Activated B cell treated with CpG ODN at 0.5 μM for 24 hours (primary cell): ENCODE measurements at places on chromosomes 5 and 9.
A peak's percentile ranks its signal among the peaks of the same experiment; 100 is the strongest.

GRCh38 chr9:132877824-132878694 is at the start of gene AK8:
AK8 (minus strand) TSS chr9:132878284; CDS start chr9:132878255, 29 bp downstream.
- DNase-seq: peak; percentile 87

DNA sequence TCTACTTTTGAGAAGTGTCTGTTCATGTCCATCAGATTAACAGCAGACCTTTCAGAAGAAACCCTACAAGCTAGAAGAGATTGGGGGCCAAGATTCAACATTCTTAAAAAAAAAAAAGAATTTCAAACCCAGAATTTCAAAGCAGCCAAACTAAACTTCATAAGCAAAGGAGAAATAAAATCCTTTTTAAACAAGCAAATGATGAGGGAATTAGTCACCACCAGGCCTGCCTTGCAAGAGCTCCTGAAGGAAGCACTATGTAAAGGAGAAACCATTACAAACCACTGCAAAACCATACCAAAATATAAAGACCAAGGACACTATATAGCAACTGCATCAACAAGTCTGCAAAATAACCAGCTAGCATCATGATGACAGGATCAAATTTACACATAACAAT is 124.6 kb upstream of the PDE4D start:
- no peak for DNase-seq

DNA sequence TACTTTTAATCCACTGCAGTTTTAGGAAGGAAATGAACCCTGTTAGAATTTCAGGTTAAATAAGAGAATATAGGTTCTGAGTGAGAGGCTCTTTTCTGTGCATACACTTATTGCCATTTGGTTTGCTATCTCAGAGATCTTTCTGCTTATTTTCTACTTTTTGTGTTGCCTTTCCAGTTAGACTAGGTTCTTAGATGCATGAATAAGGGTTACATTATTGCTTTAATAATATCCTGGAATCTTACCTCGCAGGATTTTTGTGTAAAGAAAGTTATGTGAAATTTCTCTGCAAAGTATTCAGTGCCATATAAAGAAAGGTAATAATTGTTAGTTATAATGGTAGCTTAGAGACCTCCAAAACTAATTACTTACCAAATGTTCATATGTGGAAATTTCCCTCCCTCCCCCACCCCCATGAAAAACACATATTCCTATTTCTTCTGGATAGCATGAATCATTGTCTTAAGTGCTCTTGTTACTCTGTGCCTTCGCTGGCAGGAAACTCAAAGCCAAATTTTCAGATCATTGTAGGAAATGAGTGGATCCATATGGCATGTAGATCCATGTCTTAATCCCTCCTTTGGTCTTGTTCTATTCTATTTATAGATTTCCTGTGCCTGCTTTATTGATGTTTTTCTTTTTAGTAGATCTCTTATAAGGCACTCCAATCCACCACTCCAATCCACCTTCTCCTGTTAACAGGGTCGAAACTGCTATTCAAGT is 2.7 kb upstream of the APBA1 start:
- DNase-seq: no peak

DNA sequence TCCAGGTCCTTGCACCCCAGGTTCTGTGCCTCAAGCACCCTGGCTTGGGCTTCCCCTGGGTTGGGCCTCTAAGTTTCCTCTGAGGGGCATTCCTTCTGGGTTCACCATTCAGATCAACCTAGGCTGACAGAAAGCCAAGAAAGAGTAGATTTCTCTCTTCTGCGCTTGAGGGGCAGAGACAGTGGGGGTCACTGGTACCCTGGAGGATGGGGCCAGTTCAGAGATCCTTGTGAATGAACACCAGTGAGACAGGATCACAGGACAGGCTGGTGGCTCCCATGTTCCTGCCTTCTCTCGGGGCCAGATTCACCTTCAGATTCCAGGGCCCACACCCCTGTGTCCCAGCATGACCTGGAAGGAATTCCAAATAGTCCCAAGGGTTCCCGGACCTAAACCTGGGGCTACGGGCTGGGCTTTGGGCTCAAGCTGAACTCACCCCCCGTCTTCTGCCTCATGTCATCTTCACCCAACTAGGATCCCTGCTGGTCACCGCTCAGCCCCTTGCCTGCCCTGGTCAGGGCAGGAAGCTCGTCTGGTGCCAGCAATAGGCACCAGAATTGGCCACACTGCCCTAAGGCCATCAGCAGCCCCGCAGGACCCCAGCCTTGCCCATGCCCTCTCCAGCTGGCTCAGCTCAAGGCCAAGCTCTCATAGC is 91.8 kb upstream of the MVB12B start:
- DNase-seq: no peak

DNA sequence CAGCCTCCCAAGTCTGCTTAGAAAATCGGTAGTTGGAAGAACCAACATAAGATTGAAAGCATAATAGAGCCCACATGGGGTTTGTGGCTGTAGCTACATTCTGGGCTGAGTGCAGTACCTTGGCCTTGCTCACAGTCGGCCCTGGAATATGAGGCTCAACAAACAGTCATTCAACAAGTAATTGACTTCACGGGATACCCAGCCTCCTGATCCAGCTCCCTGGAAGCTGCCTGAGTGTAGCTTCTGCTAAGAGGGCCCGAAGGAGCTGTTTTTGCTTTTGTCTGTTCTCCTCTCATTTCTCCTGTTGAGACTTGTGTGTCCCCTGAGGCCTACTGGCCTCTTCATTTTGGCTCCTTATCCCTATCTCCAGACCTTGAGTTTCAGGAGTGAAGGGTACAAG is 170.7 kb downstream of the HSPA4 start:
- no peak for DNase-seq

GRCh38 chr5:67771221-67771620 is 444.3 kb upstream of the PIK3R1 start:
- no peak for DNase-seq

DNA sequence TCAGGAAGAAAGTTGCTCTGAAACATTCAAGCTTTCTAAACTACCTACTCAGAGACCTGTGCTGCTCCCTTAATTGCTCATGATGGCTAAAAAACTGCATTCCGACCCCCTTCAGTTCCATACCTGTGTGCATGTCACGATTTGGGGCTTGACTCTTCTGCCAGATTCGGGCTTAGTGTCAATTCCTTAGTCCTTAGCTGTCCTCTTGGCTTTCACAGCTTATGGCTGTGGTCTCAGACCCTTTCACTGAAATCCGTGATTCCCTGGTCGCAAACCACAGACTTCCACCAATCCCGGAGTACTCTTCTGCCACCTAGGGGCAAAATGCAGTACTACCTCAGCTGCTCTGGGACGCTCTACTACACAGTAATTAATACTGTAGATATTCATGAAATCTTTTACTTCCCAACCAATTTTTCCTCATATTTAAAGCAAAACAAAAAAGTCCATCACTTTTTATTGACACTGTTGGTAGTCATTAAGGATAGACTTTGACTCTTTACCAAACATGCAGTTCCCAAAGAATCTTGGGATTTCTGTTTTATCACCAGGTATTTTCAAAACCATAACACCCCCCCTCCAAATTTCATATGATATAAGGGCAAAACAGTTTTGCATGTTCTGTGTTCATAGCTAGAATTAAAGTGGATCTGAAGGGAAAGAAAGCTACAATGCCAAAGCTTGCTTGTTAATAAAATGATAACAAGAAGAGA is 617.4 kb downstream of the SLCO4C1 start:
- DNase-seq: no peak

- DNase-seq: no peak
Observed at GRCh38 chr9:35079041-35079425, 709 bp downstream of the FANCG start.
